ENCODE measurements at places on chromosomes 16 and 17. TPM values are rescaled to one million over a fixed set of nuclear protein-coding genes. Genes with fewer than 3 reads are reported as not detected.
A peak's percentile ranks its signal among the peaks of the same experiment; 100 is the strongest.

DNA sequence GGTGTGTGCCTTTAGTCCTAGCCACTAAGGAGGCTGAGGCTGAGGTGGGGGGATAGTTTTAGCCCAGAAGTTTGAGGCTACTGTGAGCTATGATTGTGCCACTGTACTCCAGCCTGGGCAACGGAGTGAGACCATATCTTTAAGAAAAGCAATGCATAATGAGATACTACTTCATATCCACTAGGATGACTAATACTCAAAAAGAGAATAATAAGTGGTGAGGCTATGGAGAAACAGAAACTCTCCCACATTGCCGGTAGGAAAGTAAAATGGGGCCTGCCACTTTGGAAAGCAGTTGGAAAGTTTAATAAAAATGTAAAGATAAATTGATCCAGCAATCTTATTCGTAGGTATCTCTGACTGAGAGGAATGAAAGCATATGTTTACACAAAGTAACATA lies 4.6 kb upstream of the NPIPB2 start:
- H3K27me3 ChIP-seq, result no peaks in the 10 kb centered on the region
- no peaks in the 10 kb centered on the region for H3K4me1 ChIP-seq
- DNase-seq, result no peak
- H3K27ac ChIP-seq, result no peak overlapping the region
- H3K36me3 ChIP-seq, result no peaks in the 10 kb centered on the region

GRCh38 chr17:63675231-63675606 lies 24.7 kb downstream of the LIMD2 start:
- no peaks in the 10 kb centered on the region for H3K27me3 ChIP-seq
- peaks cover 15% of the 10 kb centered on the region for H3K4me1 ChIP-seq
- peak overlapping the region; percentile 39 for H3K4me3 ChIP-seq
- DNase-seq, result no peak
- H3K36me3 ChIP-seq, result no peaks in the 10 kb centered on the region

- no peak overlapping the region for H3K4me3 ChIP-seq
- no peaks in the 10 kb centered on the region for H3K27me3 ChIP-seq
- H3K27ac ChIP-seq, result no peak overlapping the region
Observed at GRCh38 chr16:1066584-1067172, 5.9 kb upstream of the SSTR5 start.

DNA sequence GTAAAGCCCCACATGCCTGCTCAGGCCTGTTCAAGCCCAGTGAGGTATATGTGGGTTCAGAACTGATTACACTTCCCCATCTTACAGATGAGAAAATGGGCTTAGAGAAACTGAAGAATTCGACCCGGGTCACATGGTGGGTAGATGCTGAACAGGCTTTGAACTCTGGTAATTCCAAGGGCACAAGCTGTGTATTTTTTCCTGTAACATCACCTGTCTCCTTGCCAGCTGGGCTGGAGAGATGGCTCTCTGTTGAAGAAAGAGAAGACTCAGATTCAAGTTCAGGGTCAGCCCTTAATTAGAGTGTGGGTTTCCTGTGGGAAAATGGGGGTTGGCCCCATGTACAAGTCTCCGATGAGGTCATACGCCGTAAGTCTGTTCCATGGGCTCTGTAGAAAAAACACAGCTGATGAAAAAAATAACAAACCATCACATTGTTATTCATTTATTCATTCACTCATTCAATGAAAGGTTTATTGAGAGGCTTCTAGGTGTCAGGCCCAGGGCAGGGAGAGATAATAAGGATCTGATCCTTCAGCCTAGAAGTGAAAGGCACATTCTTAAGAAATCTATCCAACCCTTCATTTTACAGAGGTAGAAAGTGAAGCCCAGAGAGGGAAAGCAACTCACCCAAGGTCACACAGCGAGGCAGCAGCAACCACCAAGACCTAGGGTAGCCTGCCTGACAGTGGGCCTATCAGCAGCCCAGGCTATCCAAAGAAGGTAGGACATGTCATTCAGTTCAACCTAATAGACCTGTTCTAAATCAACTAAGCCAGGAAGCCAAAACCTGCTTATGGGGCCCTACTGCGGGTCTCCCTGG lies 482.8 kb downstream of the SOX9 start:
- no peak overlapping the region for H3K4me3 ChIP-seq
- peak overlapping the region; percentile 65 for H3K27ac ChIP-seq
- H3K4me1 ChIP-seq, result peaks cover 33% of the 10 kb centered on the region
- H3K27me3 ChIP-seq, result no peaks in the 10 kb centered on the region

DNA sequence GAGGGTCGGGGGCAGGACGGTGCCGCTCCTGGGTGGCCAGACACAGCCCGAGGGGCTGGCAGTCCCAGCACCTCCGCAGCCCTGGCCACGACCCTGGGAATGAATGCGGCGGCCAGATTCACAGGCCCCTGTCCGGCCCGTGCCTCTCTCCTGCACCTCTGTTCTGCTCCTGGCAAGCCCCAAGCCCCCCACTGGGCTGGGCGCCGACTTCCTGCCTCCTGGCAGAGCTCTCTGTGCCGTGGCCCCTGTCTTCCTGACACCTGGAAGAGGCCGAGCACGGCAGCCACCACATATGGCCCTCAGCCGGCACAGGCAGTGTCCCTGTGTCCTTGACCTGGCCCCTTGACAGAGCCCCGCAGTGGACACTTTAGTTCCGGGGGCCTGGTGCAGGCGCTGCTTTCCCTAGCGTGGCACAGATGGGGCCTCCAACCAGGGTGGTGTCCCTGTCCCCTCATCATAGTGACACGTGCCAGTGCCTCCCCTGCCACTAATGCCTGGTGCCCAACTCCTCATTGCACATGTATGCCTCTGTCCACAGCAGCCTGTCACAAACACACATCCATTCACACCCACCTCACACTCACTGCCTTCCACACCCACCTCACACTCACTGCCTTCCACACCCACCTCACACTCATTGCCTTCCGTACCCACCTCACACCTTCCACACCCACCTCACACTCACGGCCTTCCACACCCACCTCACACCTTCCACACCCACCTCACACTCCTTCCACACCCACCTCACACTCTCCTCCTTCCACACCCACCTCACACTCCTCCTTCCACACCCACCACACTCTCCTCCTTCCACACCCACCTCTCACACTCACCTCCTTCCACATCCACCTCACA lies 110.6 kb upstream of the PLCG2 start:
- no peaks in the 10 kb centered on the region for H3K4me1 ChIP-seq
- H3K27me3 ChIP-seq, result no peaks in the 10 kb centered on the region

Gene PLXDC1
- total RNA-seq, result not detected

DNA sequence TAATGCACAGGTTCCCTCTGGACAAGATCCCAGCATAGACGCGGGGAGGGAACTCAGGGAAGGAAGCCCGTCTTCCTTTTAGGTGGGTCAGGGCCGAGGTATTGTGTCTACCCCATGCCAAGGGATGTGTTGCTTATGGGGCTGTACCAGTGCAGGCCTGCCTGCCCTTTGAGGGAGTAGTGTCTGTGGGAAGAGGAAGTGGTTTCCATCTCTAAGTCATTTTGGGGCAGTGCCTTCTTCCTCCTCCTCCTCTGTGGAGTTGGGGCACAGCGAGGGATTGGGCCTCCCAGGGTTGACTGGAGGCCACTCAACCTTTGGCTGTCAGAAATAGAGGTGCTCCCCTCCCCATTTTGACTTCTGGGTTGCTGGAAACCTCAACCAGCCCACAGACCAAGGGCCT lies 26.5 kb downstream of the GJD3 start:
- H3K27ac ChIP-seq, result no peak overlapping the region
- no peak for DNase-seq

GRCh38 chr16:89200124-89200849 lies at the start of gene SLC22A31:
SLC22A31 (minus strand) TSS chr16:89200537; CDS start chr16:89200501, 36 bp downstream.
- H3K4me3 ChIP-seq, result peak within 1 kb of the TSS; percentile 63
- 0 out of 2 replicates have a peak, but pooled peaks cover 4% of the 10 kb centered on the region for H3K27me3 ChIP-seq
- no peaks in the 10 kb centered on the region for H3K36me3 ChIP-seq
- H3K27ac ChIP-seq, result no peak within 1 kb of the TSS
- H3K4me1 ChIP-seq, result 0 out of 2 replicates have a peak, but pooled peaks cover 6% of the 10 kb centered on the region

All from PC-3 (cell line).